ENCODE measurements at places on chromosomes 5 and 9. TPM values are rescaled to one million over a fixed set of nuclear protein-coding genes. Genes with fewer than 3 reads are reported as not detected.

Gene MEIKIN
- not detected for total RNA-seq

Gene C9
- total RNA-seq, result not detected

Gene RAPGEF1
- 53.9 TPM for total RNA-seq

Gene GRM6
- not detected for total RNA-seq

Gene GALNT12
- total RNA-seq, result 18.0 TPM

All from H9 (cell line).